ENCODE measurements at places on chromosomes 7 and 10. TPM values are rescaled to one million over a fixed set of nuclear protein-coding genes. Genes with fewer than 3 reads are reported as not detected.

Gene TRIM73
- total RNA-seq, result not detected

Gene C7orf33
- total RNA-seq, result not detected

- no peak for DNase-seq
Measured at GRCh38 chr7:29457141-29457561, 106.5 kb upstream of the PRR15 start.

DNA sequence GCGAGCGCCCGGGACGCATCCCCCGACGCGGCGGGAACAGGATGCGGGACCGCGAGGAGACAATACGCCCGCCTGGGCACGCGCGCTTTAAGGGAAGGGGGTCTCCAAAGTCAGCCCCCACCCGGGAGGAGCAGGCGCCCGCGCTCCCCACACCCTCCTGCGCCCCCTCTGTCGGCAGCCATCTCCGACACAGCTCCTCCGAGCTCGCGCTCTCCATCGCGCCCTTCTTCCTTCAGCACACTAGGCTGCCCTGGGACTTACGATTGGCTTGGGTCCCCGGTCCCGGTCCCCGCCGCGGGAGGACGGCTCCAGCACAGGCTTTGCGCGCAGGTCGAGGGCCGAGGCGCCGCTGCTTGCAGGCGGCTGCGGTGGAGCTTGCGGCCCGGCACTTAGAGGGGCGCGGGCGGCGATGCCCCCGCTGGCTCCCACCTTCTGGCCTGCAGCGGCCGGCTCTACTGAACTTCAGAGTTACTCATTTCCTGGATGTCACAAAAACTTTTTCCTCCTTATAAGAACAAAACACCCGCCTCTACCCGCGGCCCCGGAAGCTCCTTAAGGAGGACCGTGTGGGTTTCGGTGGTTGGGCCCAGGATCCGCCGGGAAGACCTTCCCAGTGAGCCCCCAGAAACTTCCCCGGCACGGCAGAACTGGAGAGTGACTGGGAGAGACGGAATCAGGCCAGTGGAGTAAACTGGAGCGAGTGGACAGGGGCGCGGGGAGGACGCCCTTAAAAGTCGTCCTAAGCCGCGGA is at the start of gene ITPRIP:
TSS of gene ITPRIP (minus strand) at position 481 of the 751 bp plus-strand sequence. CDS start 22,414 bp downstream, outside the sequence.
- DNase-seq, result peak; percentile 70

Gene FGFR2
- 3.7 TPM for total RNA-seq

Gene FLNC
- total RNA-seq, result 0.14 TPM

DNA sequence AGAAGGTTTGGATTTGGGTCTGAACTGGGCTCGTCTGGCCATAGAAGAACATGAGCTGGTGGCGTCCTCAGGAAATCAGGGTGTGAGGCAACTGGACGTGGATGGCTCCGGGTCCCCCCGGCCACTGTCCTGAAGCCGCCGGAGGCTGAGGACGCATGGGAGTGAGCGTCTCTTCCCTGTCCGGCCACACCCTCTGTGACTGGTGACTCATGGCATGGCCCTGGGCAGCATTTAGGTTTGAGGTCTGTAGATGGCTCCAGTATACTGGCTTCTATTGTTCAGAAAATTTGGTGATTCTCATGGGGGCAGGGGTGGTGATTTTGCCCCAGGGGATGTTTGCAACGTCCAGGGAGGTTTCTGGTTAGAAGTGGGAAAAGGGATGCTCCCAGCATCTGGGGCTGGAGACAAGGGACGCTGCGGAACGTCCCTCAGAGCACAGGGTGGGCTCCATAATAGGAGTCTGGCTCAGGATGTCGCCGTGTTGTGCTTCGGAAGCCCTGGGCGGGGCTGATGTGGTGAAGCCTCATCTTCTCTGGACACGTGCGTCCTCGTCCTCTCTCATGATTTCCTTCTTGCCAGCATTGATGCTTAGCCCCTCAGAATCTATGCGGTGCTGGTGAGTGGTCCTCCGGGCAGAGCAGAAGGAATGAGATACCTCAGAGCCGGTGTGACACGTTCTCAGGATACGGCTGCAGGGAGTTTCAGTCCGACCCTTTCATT is 49.9 kb downstream of the PITRM1 start:
- DNase-seq, result no peak

GRCh38 chr10:110864662-110865140 is 7.0 kb upstream of the PDCD4 start:
- DNase-seq, result no peak

Gene FOXI2
- not detected for total RNA-seq

- peak; percentile 94 for DNase-seq
Measured at GRCh38 chr7:130961128-130961601, 227.2 kb upstream of the KLF14 start.

GRCh38 chr7:147982307-147982706 is 608.3 kb upstream of the C7orf33 start:
- no peak for DNase-seq

DNA sequence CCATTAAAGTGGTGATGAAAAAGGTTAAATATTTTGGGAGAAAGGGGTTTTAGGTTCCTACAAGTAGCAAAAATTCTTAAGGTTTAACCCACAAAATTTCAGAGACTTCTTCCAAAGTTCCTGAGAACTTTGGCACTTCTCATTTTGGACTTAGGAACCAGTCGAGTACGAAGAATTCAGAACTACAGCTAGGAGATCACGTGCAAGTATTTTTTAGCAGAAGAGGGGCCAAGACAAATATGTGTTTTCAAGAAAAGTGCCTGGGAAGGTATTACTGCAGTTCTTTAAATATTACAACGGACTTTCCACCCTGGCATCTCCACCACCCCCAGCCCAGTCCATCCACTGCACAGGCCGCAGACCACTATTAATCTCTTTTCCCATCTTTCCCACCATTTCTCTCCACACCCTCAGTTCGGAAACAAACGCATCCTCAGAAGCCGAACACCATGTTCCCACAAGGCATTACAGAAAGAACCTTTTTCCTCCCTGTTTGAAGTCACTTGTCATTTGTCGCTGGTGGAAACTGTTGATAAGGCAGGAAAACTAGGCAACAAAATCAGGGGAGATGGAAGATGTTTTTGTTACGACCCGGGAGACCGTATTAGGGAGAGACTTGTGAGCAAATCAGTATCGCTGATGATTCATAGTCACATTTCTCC is 7.1 kb downstream of the INHBA start:
- no peak for DNase-seq

GRCh38 chr10:112333452-112333851 is 40.5 kb upstream of the ACSL5 start:
- no peak for DNase-seq

GRCh38 chr7:78062214-78062613 is 263.6 kb downstream of the PHTF2 start:
- DNase-seq, result no peak

Gene GRM3
- not detected for total RNA-seq

- DNase-seq, result no peak
Measured at GRCh38 chr7:76259124-76260093, 43.1 kb upstream of the HSPB1 start.

Gene IFIT5
- 41.6 TPM for total RNA-seq

GRCh38 chr10:100987685-100988049 is 324 bp downstream of the TWNK start:
- no peak for DNase-seq

DNA sequence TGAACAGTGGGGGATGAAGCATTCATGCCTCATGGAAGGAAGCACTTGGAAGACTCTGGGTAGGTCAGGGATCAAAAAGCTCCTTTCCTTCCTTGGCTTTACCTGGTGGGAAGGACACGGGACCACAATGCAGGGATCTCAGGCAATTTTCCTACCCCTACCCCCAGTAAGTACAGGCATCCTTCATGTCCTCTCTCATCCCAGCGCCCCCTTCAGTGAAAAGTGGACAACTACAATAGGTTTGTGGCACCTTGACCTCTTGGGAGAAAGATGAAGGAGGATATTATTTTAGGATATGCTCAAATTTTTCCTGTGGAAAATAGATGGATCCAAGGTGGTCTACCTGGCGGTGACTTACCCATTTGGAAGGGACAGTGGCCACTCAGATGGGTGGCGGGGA is 16.5 kb downstream of the AFAP1L2 start:
- DNase-seq, result no peak
